ENCODE measurements at places on chromosomes 12 and 14.

DNA sequence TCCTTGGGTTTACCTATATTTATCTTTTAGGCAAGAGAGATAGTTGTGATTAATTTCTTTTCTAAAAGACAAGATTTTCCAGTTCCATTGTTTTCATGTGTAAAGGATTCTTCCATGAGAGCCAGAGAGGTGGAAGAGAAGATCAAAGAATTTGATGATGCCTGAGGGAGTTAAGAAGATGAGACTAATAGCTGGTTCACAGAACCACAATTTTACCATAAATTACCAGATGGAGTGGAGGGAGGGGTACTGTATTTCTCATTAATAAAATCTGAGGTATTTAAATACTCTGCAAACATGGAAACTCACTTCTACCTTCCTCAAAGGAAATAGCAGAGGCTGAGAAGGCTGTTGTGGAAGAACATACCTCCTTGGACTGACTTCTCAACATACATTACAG, 34.6 kb downstream of the ALKBH1 start:
- DNase-seq = no peak

- DNase-seq = no peak
These were observed 36.3 kb downstream of the SNRNP35 start for GRCh38 chr12:123494124-123494851.

- DNase-seq = no peak
These were observed 406.9 kb upstream of the CLEC14A start for GRCh38 chr14:38662781-38663180.

DNA sequence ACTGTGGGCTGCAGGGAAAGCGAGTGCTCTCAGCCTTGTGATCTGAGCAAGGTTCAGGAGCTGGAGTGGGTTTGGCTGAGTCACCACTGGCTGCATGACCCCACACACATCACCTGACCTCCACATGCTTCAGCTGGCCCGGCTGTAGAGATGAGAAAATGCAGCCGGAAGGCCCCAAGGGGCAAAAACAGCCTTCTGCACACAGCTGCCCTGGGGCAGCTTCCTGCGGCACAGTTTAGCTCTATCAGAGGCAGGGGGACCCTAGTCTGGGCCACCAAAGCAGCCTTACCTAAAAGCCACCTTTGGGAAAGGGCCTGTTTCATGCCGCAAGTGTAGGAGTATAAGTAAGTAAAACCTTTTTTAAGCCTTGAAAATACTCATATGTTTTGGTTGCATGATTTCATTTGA, 123.3 kb downstream of the SSPN start:
- peak; percentile 26 for DNase-seq

DNA sequence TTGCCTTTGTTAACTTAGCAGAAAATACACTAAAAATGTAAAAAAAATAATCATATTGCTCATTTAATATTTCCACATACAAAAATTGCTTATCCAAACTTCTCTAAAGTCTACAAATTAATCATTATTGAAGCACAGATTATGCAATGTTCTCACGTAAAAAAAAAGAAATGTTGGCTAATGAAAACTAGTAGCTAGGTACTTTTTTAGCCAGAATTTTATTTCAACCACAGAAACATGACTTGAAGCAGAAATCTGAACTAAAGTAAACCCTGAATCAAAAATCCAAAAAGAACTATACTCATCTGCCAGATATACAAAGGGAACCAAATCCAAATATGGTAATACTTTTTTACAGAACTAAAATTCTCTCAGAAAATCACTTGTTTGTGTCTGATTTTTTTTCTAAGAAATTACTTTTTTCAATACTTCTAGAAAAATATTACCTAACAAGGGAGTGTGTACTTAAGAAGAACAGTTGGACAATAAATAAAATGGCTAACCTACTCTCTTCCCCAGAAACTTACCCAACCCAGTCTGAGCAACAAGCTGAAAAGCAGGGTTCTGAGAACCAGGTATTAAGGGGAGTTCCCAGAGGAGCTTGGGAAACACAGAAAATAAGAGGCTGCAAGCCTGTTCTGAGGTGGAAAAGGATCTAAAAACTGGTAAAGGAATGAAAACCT, 78.4 kb upstream of the RAP1B start:
- DNase-seq = peak; percentile 7

DNA sequence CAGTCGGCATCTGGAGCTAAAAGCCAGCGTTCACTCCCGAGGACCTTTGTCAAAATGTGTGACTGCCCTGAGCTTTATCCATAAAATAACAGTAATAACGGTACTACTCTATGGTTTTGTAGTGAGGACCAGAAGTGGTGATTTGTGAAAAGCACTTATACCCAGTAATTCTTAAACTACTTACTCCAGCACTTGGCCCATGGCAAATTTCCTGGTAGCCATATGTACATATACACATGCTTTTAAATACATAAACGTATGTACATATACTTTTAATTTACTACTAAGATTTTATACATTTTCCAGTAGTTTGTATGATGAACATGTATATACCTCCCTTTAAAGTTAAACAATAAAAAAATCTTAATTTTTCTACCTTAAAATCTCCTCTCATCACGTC, 163.8 kb upstream of the TMEM132C start:
- DNase-seq = no peak

- no peak for DNase-seq
These were observed 114.4 kb downstream of the PRKCH start for GRCh38 chr14:61435563-61436337.

GRCh38 chr12:122830517-122831214, 4.6 kb upstream of the HIP1R start:
- DNase-seq = peak; percentile 67

GRCh38 chr12:5345534-5345933, 86.4 kb upstream of the NTF3 start:
- no peak for DNase-seq

DNA sequence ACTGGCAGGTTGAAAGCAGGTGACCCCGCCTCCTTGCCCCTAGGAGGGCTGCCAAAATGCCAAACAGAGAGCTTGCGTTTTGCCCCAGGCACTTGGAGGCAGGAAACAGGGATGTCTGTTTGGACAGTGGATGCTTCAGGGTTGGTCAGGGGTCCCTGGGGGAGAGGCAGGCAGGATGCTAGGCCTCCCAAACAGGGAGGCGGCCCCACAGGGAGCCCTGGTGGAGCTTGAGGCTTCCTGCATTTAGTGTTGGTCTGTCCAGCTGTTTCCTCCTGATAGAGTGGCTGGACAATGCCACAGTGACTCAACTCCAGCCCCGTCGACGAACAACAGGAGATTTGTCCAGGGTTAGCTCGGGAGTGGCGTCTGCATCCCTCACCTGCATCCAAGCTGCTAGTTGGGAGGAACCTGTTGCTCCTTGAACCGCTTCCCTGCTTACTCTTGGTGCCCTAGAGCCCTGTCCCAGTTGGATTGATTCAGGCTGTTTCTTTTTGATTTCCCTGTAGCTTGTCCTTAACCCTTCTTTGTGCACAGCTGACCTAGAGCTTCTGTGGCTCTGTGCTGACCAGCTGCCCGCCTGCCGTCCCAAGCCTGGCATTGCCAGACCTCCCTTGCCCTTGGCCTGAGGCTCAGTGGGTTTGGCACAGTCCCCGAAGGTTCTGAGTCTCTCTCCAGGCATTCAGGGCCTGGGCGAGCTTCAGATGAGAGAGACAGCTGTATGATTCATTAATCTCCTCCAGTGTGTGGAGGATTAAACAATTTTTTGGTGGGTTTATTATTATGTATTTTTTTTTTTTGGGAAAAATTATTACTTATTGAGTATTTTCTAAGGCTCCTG, 45.9 kb downstream of the TSPAN9 start:
- DNase-seq = peak; percentile 85

DNA sequence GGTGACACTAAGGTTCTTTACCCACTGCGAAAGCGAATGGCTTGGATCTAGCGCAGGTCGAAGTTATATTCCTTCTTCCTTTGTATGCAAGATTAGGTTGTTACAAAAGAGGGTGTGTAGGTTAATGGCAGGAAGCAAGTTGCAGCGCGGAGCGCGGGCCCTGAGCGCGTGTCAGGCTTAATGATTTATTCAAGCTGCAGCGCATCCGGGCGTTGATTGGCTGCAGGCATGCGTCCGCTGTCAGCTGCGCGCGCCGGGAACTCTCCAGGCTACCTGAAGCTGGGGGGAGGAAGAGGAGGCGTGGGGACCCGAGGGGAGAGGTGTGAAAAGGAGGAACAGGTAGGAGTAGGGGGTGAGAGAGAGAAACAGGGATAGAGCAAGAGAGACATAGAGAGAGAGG, 7.4 kb downstream of the ASCL1 start:
- DNase-seq = no peak

GRCh38 chr12:50081096-50081808, 3.9 kb upstream of the SMARCD1 start:
- DNase-seq = no peak

GRCh38 chr12:7695566-7696197, at the start of gene GDF3:
Gene GDF3, minus strand, starts transcription at chr12:7695775. Its CDS starts 47 bp downstream, at chr12:7695728.
- DNase-seq = peak; percentile 20

DNA sequence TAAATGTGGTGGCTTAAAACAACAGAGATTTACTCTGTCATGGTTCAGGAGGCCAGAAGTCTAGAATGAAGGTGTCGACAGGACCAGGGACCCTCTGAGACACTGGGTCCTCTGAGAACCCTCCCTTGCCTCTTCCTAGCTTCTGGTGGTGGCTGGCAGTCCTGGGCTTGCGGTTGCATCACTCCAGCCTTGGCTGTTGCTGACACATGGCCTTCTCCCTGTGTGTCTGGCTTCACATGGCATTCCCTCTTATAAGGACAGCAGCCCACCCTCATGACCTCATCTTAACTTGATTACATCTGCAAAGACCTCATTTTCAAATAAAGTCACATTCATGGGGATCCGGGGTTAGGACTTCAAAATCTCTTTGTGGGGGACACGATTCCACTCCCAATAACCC, 36.9 kb downstream of the MVK start:
- no peak for DNase-seq

- DNase-seq = no peak
These were observed 389.9 kb downstream of the ADAMTS20 start for GRCh38 chr12:43162138-43162537.

DNA sequence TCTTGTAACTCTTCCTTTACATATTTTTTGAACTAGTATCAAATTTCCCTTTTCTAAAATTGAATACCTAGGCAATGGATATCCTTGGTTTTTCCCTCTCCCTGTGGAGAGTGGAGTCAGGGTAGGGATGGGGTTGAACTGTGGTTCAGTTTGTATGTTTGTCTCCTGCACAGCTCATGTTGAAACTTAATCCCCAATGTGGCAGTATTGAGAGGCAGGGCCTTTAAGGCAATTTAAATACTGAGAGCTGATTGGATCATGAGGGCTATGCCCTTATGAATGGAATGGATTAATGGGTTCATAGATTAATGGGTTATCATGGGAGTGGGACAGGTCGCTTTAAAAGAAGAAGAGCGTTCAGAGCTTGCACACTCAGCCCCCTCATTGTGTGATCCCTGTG, 127.2 kb upstream of the RGS6 start:
- no peak for DNase-seq

GRCh38 chr12:49750027-49750995, 9.0 kb downstream of the TMBIM6 start:
- peak; percentile 38 for DNase-seq

- DNase-seq = peak; percentile 41
These were observed 114.7 kb downstream of the LGMN start for GRCh38 chr14:92633724-92634123.

DNA sequence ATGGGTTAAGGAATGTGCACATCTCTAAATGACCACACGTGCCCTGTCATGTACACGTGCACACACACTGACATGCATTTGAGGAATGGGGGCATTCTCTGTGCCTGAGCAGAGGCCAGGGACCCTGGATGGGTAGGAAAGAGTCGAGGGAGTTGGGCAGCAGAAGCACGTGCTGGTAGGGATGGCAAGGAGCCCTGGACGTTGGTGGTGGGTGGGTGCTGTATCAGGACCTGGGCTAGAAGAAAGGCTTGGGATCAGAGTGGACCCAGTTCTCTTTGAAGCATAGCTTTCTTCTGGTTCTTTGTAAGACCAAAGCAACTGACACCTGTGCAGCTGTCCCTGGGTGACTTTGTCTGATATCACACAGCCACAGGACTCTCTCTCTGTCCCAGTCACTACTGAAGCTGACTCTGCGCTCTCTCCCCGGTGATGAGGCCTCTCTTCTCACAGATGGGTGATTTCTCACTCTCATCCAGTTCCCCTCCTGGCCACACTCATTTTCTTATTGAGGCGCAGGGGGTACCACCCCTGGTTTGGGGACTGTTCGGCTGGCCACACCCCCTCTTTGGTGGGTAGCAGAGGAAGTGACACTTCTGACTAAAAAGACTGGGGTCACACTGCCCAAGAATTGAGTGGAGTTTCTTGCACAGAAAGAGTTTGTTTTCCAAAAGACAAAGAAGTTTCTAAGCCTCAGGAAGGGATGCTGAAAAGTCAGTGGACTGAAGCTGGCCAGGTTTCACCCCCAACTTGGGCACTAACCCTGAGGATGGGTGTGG, 171.7 kb upstream of the RTL1 start:
- no peak for DNase-seq

- no peak for DNase-seq
These were observed 888 bp upstream of the EEA1 start for GRCh38 chr12:92929983-92930382.

DNA sequence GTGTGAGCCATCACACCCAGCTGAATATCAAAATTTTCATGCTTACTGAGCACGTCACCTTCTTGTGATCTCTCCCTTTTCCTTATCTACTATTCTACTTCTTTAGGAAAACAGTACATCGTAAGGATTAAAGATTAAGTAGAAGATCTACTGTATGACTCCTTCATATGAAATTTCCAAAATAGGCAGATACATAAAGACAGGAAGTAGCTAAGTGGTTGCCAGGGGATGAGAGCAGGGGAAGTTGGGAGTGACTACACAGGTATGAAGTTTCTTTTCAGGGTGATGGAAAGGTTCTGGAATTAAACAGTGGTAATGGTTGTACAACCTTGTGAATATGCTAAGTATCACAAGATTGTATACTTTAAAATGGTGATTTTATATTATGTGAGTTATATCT, 36.5 kb upstream of the CERS5 start:
- no peak for DNase-seq

- DNase-seq = no peak
These were observed 244.7 kb downstream of the MSRB3 start for GRCh38 chr12:65522956-65523860.

GRCh38 chr12:18057051-18057450, 32.9 kb downstream of the RERGL start:
- DNase-seq = no peak

- DNase-seq = no peak
These were observed 15.7 kb downstream of the DNAL1 start for GRCh38 chr14:73660511-73660910.

DNA sequence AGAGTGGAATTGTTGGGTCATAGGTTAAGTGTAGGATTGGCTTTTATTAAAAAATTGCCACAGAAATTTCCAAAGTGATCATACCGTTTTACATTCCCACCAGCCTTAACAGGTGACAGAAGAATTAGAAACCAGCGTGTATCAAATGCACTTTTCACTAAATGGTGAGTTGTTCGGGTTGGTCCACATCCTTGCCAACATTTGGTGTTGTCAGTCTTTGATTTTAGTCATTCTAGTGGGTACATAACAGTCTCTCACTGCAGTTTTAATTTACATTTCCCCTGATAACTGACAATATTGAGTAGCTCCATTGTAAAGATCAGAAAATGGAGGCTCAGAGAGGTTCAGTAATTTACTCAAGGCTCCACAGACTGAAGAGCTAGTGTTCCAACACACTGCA, 237.8 kb upstream of the LHX5 start:
- no peak for DNase-seq

GRCh38 chr12:88509851-88510250, 70.4 kb downstream of the KITLG start:
- DNase-seq = peak; percentile 39

Measured in GM03348 (cell line).